NCI-H1694 treated with DMSO at 0.1 percent for 48 hours (cell line): ENCODE measurements at places on chromosomes 2 and 18.

- no peak for DNase-seq
Measured at GRCh38 chr2:207640661-207641060, 15.5 kb upstream of the METTL21A start.

DNA sequence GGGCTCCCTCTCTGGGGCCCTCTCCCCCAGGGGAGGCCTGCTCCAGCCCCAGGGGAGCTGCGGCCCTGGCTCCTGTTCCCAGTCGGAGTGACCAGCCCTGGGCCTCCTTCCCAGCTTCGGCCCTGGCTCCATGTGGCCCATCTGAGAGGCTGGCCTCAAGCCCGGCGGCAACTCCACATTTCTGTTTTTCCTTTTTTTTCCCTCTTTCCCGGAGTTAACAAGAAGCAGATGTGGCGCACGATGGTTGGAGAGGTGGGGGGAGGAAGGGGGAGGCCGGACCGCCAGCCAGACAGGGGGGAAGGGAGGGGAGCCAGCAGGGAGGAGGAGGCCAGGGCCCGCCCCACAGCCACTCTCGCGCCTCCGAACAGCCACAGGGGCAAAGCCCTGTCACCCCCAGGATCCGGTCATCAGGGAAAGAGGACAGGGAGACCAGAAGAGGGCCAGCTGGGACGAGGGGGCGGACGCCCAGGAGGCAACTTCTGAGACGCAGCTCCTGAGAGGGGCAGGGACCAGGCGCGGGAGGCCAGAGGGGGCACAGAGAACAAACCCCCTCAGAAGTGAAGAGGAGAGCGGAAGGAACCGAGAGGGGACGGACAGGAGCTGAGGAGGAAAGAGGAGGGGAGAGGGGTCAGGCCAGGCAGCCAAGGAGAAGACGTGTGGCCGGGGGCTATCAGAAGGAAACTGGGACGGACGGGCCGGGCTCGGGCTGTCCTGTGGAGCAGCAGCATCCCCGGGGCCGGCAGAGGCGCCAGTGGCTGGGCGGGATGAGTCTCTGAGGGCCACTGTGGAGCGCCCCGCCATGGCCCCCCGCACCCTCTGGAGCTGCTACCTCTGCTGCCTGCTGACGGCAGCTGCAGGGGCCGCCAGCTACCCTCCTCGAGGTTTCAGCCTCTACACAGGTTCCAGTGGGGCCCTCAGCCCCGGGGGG is at the start of gene EMILIN1:
TSS of gene EMILIN1 (plus strand) at position 349 of the 928 bp plus-strand sequence. CDS start at position 800, 451 bp downstream.
- DNase-seq: peak; percentile 15

DNA sequence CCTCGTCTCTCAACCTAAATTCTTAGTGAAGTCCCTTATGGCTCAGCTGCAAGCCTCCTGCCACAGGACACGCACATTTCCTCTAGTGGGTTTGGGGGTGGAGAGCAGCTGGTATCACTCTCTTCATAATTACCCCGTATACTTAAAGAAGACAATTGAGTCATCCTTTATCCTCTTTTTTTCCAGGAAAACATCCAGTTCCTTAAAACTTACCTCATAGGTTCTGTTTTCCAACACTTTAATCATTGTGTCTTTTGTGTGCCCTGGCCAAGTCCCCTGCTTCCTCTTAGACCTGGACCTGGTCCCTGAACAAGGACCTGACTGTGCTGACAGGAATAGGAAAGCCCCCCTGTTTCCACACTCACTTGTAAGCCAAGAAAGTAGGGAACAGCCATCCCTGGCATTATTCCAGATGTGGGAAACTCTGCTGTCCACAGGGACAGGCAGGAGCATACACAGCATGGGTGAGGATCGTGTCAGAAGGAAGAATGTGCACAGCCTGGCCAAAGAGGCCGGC is 42.3 kb upstream of the MYO1B start:
- DNase-seq: no peak

DNA sequence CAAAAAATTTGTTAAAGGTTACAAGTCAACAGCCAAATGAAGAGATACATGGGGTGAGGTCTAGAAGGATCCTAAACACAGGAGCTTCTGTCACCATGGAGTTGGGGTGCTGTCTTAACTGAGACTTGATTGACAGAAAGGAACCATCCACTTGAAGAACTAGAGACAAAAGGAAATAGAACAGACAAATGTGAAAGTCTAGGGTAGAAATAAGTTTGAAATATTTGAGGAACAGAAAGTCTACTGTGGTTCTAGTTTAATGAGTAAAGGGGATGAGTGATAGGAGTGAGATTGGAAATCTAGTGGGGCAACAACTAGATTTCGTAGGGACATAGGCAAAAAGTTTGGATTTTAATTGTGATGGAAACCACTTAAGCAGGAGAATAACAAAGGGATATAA is 18.7 kb downstream of the RBBP8 start:
- no peak for DNase-seq

GRCh38 chr18:31070206-31070605 is 27.7 kb upstream of the DSC3 start:
- no peak for DNase-seq

GRCh38 chr2:16285813-16286510 is 345.6 kb downstream of the MYCN start:
- peak; percentile 29 for DNase-seq

GRCh38 chr2:29475499-29475898 is 360.3 kb downstream of the CLIP4 start:
- DNase-seq: no peak

- no peak for DNase-seq
Measured at GRCh38 chr2:186466743-186467142, 19.3 kb upstream of the ZC3H15 start.

DNA sequence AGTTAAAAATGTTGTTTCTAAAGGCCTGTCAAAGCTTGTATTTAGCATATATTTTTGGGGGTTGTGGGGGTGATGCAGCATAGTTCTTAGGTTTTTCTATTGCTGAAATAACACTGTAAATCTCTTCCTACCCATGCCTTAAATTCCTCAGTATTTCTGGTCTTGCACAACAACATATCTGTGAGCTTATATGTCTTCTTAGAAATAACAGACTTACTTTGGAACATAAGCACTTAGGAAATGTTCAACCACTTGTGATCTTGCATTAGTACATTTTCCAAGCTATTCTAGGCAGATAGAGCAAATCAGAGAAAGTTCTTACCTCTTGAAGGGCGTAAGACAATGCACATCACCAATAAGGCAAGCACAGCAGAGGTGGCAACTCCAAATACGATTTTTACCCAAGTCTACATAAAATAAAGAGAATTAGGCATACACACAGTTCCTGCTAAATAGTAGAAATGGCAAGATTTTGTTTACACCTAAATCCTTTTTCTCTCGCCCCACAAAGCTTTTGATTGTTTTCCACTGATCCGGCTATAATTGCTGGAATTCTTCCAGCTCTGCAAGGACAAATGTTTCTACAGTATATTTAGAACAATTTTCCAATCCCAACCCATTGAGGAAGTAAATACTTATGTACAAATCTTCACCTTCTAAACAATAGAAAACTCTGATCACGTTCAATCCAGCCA is 512 bp downstream of the FAP start:
- peak; percentile 44 for DNase-seq
